Myocyte (in vitro differentiated cells): ENCODE measurements at places on chromosomes 1 and 21.

GRCh38 chr1:28278763-28279162 lies 19.4 kb downstream of the SESN2 start:
- no peak for DNase-seq

GRCh38 chr1:211588711-211589110 lies 9.8 kb upstream of the SLC30A1 start:
- no peak for DNase-seq

- no peak for DNase-seq
Measured at GRCh38 chr1:152924191-152924590, 15.8 kb downstream of the IVL start.

DNA sequence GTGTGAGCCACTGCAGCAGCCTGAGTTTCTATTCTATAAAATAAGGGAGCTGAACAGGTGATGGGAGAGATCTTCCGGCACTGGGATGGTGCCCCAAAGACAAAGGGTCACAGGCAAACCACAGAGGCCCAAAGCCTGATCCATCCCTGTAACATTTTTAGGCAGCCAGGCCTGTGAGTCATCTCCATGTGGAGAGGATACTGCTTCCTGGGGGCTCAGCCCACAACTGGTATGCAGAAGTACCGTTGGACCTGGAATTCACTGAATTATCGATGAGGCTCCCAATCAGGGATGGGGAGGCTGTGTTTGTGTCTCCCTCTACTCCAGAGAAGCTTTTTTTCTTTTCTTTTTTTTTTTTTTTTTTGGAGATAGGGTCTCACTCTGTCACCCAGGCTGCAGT lies 48.8 kb upstream of the WASF2 start:
- peak; percentile 95 for DNase-seq

DNA sequence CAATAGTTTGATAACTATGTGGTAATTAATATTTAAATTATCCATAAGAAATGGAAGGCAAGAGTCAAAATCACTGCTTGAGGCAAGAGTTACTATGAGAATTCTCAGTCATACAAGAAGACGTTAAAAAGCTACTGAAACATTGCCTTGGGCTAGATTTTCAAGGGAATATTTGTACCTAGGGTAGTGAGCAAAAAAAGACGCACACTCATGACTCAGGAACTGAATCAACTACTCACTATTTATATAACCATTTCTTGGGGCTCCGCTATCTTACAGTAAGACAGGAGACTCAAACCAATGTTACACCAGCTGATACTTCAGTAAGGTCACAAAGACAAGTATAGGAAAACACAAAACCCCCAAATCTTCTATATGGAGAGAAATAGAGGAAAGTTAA lies 151.5 kb upstream of the RNPC3 start:
- DNase-seq, result no peak

DNA sequence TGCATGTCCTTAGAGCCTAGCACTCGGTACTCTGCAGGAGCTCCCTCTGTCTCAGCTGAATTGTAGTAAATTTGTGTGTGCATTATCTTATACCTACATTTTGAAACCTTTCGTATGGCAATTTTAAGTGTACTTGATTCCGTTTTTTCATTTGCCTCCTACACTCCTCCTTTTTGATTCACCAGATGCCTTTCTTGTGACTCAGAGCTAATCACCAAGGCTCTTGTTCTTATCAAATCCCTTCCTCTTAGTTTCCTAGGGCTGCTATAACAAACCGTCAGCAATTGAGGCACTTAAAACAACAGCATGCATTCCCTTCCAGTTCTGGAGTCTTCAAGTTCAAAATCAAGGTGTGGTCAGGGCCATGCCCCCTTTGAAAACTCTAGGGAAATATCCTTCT lies 261.0 kb downstream of the ASTN1 start:
- DNase-seq, result peak; percentile 8
